Pulmonary artery endothelial cell (primary cell): ENCODE measurements at places on chromosomes 16 and 17.

- no peak for DNase-seq
These were observed 13.6 kb downstream of the CLEC16A start for GRCh38 chr16:10957771-10958482.

GRCh38 chr16:51286272-51286671 is 135.2 kb upstream of the SALL1 start:
- no peak for DNase-seq

DNA sequence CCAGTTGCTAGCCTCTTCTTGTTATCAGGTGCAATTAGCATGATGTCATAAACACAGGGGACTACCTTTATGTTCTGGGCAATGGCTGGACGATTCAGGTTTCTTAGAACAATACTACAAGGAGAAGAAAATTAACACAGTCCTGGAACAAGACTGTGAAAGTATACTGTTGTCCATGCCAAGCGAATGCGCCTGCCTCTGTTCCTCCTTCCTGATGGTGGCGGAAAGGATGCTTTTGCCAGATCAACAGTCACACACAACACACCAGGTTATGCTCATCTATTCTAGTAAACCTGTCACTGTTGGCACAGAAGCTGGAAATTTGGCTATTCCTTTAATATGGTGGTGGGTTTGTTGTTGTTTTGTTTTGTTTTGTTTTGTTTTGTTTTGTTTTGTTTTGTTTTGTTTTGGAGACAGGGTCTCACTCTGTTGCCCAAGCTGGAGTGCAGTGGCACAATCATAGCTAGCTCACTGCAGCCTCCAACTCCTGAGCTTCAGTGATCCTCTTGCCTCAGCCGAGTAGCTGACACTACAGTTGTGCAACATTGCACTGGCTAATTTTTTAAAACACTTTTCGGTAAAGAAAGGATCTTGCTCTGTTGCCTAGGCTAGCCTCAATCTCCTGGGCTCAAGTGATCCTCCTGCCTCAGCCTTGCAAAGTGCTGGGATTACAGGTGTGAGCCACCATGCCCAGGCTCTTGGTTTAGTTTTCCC is 3.1 kb upstream of the CD300LD start:
- no peak for DNase-seq

GRCh38 chr16:86604436-86605193 is 26.3 kb downstream of the FOXL1 start:
- DNase-seq: no peak

DNA sequence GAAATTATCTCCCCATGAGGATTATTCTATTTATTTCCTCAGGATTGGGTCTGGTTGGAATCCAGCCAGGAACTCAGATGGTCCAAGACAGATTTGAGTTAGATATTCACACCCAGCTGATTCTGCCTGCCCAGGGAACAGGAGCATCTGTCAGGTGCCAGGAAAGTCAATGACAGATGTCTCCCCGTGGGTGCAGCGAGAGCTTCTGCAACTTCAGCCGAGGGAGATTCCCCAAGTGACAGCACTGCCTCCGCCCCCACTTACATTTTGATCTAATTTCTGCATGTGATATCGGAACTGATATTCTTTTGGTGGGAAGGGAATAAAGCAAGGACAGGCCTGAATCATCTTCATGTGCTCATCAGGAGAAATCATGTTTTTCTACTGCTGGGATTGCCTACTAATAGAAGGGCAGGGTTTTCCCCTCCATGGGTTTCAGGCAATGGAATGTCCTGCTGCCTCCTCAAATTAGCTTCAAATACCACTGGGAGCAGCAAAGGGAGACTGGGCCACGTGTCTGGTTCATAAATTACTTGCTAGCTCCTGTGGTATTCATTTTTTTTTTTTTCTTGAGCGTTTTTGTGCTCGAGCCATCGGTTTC is 15.7 kb upstream of the DHX8 start:
- no peak for DNase-seq

DNA sequence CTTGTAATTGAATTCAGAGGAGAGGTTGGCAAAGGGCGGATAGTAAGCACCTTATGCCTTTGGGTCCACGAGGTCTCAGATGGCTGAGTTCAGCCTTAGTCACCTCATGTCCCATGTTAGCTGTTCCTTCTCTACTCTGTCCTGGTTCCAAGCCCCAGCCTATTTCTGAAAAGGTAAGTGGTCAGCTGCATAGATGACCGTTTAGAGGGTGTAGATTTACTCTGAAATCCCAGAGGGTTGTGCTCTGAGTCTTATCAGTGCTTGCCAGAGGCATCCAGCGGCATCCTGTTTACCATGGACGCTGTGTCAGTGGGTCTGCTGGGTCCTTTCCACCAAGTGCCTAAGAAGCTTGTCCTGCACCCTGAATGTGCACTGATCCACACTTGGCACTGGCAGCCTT is 1.9 kb downstream of the ZNF778 start:
- no peak for DNase-seq

- DNase-seq: no peak
These were observed 14.6 kb upstream of the ETV4 start for GRCh38 chr17:43560461-43561427.

DNA sequence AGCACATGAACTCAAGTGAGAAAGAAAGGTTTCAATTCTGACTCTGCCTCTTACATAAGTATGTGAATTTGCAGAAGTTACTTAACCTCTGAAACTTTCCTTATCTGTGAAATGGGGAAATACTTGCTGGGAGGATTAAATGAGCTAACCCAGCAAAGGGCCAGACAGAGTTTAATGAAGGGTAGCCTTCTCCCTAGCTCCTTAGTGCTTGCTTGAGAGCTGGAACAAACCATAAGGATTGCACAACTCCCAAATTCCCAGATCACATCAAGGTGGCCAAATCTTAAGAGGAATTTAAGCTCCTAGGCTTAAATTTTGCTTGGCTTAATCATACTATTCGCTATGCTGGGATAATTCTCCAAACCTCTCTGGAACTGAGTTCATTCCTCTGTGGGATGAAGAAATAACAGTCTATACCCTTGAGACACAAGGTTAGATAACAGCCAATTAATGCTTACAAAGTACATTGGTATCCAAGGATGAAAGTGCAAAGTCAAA is 11.8 kb upstream of the WSB1 start:
- DNase-seq: no peak

GRCh38 chr17:7509937-7510336 is 25.8 kb downstream of the POLR2A start:
- DNase-seq: no peak

- DNase-seq: no peak
These were observed 66.1 kb downstream of the SREBF1 start for GRCh38 chr17:17770632-17771044.

DNA sequence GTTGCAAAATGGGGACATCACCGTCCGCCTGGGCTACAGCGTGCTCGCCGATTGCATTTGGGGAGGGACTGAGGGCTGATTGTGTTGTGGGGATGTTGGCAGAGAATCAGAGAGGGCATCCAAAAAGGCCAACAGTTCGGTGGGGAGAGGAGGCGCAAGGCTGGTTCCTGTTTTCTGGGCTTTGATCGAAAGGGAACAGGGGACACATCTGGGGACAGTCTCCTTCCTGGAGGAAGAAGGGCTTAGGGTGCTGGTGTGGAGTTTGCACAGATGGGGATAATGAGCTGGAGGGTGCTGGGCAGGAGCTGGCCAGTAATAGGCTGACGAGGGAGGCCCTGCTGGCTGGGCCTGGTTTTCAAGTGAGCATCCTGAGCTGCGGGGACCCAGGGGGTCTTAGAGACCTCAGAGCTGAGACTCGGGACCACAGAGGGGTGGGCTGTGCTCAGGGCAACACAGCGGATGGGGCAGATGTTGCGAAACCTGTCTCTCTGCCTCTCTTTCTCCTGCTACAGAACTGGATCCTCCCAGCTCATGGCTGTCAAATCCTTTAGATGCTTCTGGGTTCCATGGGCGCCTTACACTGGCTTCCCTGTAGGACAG is 288.7 kb downstream of the SEC14L1 start:
- DNase-seq: no peak

DNA sequence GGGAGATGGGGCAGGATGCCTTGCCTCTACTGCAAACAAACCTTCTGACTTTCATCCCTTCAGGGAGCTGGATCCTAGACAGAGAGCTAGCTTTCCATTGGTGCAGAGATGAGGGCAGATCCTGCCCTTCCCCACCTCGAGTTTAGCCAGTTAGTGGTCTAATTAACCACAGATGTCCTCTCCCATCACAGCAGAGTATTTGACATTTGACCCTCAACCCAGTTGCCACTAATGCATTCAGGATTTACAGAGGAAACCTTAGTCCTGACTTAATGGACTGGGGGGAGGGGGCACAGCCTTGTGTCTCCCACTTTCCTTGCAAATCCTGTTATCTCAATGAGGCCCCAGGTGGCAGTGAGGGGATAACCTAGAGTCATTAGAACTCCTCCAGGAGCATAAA is 10.2 kb downstream of the PIP4K2B start:
- no peak for DNase-seq

DNA sequence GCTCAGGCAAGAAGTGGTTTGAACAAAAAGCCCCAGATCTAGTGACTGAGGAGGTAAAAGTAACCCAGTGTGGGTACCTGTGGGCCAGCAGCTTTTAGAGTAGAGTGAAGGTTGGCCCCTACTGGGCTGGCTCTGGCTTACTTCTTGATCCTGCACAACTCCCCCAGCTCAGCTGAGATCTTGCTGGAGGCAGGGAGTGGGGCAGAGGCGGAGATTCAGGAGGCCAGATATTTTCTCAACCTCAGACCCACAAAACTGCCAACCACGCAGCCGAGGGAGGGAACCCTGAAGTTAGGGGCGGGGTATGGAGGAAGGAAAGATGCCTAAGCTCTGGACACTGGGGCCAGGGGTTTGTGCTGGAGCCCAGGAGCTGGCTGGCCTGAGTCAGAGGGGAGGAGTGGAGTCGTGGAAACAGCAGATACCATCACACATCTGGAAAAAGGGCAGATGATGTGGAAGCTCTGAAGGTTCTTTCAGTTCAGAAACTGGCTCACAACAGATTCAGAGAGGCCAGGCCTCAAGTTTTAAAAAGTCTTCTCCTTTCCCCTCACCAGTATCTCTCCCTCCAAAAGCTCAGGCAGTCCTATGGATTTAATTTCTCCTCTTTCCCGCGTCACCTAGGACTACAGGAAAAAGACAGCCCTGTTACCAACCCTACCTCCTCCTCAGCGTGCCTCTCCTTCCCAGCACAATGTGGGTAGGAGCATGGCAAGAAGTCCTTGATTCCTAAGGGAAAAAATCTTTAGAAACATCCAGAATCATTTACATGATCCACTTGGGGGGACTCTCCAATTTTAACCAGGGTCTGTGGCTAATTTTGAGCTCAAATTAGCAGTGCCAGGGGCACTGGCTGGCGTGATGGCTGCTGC is 48.1 kb downstream of the MYO18A start:
- no peak for DNase-seq

GRCh38 chr17:9236286-9237052 is 215.2 kb downstream of the NTN1 start:
- no peak for DNase-seq

DNA sequence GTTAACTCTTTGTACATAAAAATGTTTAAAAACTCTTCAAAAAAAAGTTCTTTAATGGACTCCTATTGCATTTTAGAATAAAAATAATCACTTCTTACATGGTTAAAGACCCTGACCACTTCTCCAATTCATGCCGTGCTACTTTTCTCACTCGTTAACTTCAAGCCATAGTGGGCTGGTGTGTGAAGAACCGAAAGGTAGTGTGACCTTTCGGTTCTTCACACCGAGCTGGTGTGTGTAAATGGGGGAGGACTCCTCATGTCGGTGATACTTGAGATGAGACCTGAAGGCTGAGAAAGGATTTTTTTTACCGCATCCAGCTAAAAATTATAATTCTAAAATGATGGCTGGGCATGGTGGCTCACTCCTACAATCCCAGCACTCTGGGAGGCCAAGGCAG is 22.1 kb downstream of the RFFL start:
- no peak for DNase-seq

- DNase-seq: peak; percentile 78
These were observed 31.3 kb upstream of the TNS4 start for GRCh38 chr17:40532520-40533253.

GRCh38 chr17:50818921-50819657 is 16.3 kb upstream of the WFIKKN2 start:
- DNase-seq: no peak

DNA sequence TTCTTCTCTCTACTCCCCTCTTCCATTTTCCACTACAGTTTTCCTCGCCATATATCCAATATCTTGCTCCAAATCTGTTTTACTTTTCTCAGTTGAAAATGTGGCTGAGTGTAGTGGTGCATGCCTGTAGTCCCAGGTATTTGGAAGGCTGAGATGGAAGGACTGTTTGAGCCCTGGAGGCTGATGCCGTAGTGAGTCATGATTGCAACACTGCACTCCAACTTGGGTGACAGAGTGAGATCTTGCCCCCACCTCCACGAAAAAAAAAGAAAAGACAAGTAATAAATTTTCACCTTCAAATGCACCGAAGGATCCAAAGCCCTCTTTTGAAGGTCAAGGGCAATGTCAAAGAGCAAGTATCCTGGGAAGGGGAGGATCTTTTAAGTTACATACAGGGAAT is 592.3 kb downstream of the TMEM114 start:
- no peak for DNase-seq
